ENCODE measurements at places on chromosomes 1 and 21. TPM values are rescaled to one million over a fixed set of nuclear protein-coding genes. Genes with fewer than 3 reads are reported as not detected.

KIRREL1 gene
- total RNA-seq: 32.7 TPM

OR10J1 gene
- not detected for total RNA-seq

OLIG2 gene
- total RNA-seq: 8.9 TPM

PGLYRP4 gene
- not detected for total RNA-seq

LDLRAP1 gene
- total RNA-seq: 15.2 TPM

FGR gene
- not detected for total RNA-seq

KRTAP13-2 gene
- not detected for total RNA-seq

ASPM gene
- 1.1 TPM for total RNA-seq

CYP4A11 gene
- 0.15 TPM for total RNA-seq

MX1 gene
- total RNA-seq: 1.9 TPM

SLC26A9 gene
- 0.33 TPM for total RNA-seq

IGSF9 gene
- 3.8 TPM for total RNA-seq

CLDN19 gene
- 0.81 TPM for total RNA-seq

CR1L gene
- 0.67 TPM for total RNA-seq

DCST2 gene
- 0.49 TPM for total RNA-seq

UBIAD1 gene
- 20.1 TPM for total RNA-seq

PRKCZ gene
- total RNA-seq: 7.0 TPM

HTR1D gene
- total RNA-seq: 17.8 TPM

SIKE1 gene
- total RNA-seq: 81.9 TPM

C8B gene
- 0.16 TPM for total RNA-seq

ERG gene
- 0.70 TPM for total RNA-seq

FCAMR gene
- total RNA-seq: 0.18 TPM

TFF2 gene
- total RNA-seq: not detected

VAV3 gene
- 27.7 TPM for total RNA-seq

PCP4 gene
- total RNA-seq: not detected

ICOSLG gene
- 0.74 TPM for total RNA-seq

RPE65 gene
- total RNA-seq: not detected

FTCD gene
- total RNA-seq: 1.6 TPM

CDA gene
- total RNA-seq: not detected

RHD gene
- total RNA-seq: 0.10 TPM

CAMSAP2 gene
- total RNA-seq: 69.7 TPM

YBX1 gene
- total RNA-seq: 1,931 TPM

C1orf94 gene
- 0.13 TPM for total RNA-seq

CRP gene
- 0.57 TPM for total RNA-seq

RBP7 gene
- total RNA-seq: not detected

GRIK1 gene
- total RNA-seq: 7.3 TPM

SRP9 gene
- total RNA-seq: 345 TPM

GPX7 gene
- 12.7 TPM for total RNA-seq

FAM167B gene
- total RNA-seq: 10.0 TPM

Data from motor neuron (in vitro differentiated cells).